ENCODE measurements at places on chromosomes 16 and 17.
A peak's percentile ranks its signal among the peaks of the same experiment; 100 is the strongest.

DNA sequence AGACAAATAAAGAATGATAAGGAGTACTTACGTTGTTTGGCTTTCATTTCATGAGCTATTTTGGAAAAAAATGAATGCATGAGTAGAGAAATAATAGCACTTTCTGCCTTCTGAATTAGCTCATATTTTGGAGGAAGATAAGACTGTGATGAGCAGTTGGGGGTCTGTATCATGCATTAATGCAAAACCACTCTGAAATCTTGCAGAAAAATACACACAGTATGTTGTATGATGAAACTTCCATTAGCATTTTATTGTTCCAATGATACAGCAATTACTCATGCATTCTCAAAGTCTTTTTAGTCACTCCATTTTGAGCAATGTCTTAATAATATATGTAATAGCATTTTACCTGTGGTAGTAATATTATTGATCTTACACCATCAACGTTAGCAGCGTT lies 571.0 kb downstream of the CDH8 start:
- no peak for DNase-seq

- DNase-seq = no peak
Measured at GRCh38 chr16:81350306-81350615, 35.5 kb downstream of the GAN start.

- DNase-seq = no peak
Measured at GRCh38 chr16:88939972-88940861, 36.8 kb downstream of the CBFA2T3 start.

DNA sequence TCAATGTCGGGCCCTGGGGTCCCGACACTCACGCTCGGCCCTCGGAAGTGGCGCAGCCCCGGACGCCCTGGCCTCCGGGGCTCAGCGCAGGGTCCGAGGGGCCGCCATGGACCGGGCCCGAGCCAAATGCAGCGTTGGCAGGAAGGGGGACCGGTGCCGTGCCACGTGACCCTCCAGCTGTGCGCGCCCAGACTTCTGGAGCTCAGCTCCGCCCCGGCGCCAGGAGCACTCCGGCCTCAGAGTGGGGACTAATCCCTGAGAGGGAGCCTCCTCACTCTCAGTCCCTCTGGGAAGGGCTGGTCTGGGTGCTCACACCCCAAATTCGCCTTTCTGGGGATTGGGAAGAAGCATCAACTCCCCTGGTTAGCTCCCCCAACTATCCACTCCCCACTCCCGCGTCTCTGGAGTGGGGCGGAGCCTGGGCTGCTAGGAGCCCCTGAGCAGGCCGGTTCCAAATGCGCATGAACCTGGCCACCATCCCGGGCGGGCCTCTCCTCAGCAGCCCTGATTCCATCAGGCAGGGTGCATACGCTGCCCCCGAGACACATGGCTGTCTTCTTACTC lies at the start of gene B3GNT9:
Gene B3GNT9 (minus strand): TSS at position 166 of the 564 bp plus-strand sequence. CDS start 513 bp downstream, outside the sequence.
- DNase-seq = peak; percentile 80

- no peak for DNase-seq
Measured at GRCh38 chr16:24009098-24009497, 173.3 kb downstream of the PRKCB start.

DNA sequence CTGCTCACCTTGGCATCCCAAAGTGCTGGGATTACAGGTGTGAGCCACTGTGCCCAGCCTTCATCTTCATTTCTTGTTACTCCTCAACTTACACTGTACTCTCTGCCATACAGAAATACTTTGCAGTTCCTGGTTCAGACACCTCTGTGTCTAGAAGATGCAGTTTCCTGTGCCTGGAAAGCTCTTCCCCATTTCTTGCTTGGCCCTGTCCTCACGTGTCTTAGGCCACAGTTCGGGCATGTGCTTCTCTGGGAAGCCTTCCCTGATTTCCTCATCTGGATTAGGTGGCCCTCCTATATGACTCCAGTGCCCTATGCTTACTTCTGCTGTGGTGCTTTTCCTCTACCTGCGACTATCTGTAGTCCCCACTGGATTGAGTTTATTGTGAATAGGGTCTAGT lies 26.5 kb upstream of the CDR2 start:
- DNase-seq = no peak

DNA sequence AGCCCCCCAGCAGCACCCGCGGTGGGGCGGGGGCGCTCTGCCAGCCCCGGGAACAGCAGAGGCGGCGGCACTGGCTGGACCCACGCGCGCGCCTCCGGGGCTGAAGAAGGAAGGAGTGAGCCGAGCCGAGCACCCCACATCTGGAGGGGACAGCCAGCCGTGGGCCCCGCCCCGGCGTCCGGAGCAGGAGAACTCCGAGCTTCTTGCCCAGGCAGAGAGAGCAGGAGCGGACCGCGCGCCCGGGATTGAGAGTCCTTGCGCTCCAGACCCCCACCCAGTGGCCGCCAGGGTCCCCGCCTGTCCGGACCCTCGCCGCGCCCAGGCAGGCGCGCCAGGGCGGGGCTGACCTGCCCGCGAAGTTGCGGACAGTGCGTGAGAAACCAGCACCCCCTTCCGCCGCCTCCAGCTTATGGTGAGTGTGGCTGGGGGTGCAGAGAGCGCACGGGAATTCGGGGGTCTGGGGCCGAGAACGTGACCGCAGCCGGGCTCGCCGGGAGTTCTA lies 921.9 kb upstream of the EEF2KMT start:
- no peak for DNase-seq

- DNase-seq = no peak
Measured at GRCh38 chr17:74447628-74448159, 15.8 kb downstream of the GPRC5C start.

DNA sequence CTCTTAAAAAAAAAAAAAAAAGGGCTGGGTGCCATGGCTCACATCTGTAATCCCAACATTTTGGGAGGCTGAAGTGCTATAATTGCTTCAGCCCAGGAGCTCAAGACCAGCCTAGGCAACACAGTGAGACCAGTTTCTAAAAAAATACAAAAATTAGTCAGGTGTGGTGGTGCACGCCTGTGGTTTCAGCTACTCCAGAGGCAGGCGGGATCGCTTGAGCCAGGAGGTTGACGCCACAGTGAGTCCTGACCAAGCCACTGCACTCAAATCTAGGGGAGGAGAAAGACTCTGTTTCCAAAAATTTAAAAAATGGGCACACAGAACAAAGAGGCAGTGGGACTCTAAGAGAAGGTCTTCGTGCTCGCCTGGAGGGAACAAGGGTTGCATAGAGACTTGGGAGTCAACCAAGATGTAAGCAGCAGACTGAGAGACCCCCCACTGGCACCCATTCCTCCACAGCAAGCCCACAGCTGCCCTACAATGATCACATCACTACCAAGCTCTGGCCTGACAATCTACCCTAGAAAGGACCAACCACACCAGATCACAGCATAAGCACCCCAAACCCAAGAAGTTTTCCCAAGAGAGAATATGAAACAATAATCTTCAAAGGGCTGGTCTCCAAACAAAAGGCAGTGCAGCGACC lies 121.6 kb downstream of the ANKRD11 start:
- no peak for DNase-seq

DNA sequence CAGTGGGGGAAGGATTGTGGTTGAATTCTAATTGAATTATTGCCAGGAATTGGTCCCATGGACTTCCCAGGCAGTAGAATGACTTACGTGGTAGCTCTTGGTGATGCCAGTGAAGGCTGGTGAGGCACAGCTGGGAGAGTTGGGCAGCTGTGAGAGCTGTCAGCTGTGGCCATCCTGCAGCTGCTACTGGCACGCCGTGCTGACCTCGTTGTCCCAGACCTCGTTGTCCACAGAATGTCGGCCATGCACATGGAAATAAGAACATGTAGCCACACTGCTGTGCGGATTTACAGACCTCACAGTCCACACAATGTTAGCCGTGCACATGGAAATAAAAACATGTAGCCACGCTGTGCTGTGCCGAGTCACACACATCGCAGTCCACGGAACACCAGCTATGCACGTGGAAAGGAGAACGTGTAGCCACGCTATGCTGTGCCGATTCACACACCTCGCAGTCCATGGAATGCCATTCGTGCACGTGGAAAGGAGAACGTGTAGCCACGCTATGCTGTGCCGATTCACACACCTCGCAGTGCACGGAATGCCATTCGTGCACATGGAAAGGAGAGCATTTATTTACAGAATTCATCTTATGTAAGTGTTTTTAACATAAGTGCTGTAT lies 59.2 kb downstream of the BANP start:
- no peak for DNase-seq

DNA sequence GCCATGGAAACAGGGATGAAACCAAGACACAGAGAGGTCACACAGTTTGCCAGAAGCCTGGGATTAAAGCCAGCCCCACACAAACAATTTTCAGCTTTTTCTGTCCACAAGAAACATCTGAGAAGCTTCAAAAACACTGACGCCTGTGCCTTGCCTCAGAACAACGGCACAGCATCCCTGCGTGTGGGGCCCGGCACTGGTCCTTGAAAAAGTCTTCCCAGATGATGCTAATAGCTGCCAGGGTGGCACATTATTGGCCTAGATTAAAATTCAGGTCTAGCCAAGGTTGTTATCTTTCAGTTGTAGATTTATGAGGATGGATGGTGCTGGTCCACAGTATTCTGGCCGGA lies 321.4 kb downstream of the HAPSTR1 start:
- no peak for DNase-seq

DNA sequence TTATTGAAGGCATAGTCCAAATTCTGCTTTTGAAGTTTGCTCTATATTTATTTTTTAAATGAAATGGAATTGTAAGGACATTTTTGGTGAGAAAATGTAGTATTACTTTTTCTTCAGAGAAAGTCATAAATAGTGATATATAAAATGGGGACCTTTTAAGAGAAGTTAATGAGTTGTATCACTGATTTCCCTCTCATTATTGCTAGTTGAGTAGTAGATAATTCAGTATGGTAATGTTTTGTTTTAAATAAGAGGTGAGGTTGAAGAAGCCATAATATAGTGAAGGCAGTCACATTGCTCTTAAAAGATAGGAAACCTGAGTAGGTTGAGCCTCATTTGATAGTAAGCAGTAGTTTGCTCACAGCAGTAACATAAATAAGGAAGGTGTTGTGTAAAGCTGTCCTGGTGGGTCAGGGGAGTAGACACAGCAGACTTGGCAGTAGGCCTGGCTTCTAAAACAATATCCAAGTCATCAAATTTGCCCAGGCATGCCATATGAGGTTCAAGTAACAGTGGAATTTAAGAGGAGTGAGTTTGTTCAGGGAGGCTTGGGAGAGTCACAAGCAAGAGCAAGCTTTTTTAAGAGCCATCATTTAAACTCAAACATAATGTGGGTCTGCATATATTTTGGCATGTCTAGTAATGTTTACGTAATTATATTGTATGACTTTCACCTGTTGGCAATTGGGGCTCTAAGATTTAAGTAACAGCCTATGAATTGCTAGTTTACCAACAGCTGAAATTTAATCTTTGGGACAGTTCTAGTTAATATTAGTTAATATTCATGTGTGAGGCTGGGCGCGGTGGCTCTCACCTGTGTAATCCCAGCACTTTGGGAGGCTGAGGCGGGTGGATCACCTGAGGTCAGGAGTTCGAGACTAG lies 6.5 kb downstream of the NFATC3 start:
- DNase-seq = peak; percentile 64

GRCh38 chr16:89268987-89269735 lies 51.7 kb downstream of the ZNF778 start:
- DNase-seq = peak; percentile 61

Data from EL (cell line).